ENCODE measurements at places on chromosomes 12 and 14.

DNA sequence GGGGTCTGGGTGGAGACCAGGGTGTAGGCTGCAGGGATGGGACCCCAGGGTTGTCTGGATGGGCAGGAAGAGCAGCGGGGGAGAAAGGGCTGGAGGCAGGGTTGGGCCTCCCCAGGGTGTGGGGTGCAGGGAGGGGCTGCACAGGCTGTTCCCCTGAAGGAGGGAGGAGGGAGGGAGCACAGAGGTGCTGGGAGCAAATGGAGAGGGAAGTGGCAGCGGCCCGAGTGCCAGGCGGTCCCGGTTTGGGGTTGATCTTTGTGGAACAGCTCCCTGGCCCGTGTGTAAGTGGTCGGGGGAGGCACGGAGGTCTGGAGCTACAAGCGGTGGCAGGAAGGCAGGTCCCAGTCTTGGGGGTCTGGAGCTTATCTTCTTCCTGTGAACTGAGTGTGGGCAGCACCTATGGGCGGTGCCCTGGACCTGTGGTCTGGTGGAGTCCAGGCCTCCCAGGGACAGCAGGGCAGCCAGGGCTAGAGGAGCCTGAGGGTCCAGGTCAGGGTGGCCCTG, 391.6 kb downstream of the TMEM121 start:
- no peak for DNase-seq

DNA sequence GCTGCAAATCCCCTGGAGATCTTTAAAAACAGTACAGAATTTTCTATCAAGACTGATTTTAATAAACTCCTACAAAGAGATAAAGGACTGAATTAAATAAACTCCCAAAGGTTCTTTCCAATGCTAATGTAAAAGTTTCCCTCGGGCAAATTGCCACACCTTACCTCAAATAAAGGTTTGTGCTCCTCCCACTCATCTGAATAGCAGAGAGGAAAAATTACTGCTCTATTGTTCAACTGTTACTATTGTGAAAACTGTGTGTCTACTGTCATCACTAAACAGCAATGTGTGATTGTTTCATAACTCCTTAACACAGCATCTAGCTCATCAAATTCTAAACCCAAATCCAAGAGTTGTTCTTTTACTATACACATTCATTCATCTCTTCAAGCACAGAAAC, 3.2 kb downstream of the SPTLC2 start:
- no peak for DNase-seq

DNA sequence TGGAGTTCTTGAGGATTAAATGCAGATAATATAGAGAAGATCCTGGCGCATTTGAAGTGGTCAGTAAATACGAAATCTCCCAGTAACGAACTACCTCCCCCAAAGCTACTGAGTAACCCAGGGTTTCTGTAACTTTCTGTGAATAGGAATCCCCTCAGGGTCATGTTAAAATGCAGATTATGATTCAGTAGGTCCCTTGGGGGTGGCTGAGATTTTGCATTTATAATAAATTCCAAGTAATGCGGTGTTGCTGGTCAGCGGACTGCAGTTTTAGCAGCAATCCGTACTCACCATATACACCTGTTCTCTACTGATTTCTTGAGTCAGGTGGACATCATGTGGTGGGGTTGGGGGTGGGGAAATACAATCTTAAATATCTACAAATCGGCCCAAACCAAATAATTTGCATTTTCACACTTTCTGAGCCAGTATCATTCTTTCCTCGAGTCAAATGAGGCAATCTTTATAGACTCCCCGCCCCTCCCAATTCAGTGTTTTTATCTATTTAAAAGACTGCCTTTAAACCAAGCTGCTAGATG, 868 bp downstream of the SPATA7 start:
- no peak for DNase-seq

- DNase-seq: no peak
Measured at GRCh38 chr14:29301571-29301970, 535.0 kb downstream of the FOXG1 start.

DNA sequence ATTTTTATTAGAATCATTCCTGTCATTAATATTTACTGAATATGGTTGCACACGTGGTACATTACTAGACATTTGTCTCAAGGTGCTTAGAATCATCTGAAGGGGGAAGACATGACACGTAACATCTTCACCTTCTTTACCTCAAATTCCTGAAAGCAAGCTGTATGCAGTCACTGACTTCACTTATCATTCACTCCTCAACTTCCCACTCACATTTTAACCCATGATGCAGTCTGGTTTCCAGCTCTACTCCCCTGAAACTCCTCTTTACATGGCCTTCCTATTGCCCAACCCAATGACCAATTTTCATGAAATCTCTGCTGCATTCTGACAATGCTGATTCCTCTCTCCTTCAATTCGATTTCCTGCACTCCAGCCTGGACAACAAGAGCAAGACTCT, 5.8 kb upstream of the PSMC6 start:
- DNase-seq: no peak

DNA sequence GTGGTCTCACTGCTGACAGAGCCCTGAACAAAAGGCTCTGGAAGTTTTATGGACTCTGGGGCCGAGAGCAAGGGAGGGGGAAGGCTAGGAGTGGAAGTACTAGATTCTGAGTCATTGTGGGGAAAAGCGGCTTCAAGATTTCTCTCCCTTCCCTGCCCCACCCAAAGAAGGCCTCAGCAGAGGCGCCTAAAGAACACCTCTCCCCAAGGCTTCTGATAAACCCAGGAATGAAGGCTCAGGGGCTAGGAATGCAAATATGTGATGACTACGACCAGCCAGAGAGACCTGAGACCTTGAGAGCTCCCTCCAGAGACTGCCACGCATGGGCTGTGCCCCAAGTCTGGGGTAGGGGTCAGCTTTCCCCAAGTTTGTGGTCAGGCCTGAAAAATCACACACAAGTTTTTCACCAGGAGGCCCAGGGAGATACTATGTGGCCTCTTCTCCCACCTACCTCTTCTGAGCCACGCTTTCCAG, 130.7 kb upstream of the HIF1A start:
- no peak for DNase-seq

DNA sequence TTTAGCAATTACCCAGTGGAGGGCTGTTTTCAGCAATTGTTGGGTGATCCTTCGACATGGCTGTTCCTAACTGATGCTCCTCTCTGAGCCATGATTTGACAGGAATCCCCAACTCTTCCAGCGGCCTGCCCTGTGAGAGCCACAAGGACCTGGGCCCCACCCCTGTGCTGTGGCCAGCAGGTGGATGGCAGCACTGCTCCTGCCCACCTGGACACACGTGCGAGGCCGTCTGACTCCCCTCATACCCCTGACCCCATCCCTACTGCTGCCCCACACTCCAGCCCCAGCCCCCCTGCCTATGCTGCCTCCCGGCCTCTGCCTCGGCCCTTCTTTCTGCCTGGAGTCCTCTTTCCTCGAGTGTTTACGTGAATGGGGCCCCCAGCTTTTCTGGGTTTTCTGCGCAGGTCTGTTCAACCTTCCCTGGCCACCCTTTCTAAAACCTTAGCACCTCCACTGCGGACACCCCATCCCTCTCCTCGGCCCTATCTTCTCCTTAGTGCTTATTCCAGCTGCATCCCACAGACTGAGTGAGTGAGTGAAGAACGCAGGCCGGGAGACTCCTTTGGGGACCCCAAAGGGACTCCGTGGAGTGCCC, 111.4 kb downstream of the DICER1 start:
- DNase-seq: no peak

- DNase-seq: no peak
Measured at GRCh38 chr14:75258079-75258802, 20.4 kb upstream of the FOS start.

DNA sequence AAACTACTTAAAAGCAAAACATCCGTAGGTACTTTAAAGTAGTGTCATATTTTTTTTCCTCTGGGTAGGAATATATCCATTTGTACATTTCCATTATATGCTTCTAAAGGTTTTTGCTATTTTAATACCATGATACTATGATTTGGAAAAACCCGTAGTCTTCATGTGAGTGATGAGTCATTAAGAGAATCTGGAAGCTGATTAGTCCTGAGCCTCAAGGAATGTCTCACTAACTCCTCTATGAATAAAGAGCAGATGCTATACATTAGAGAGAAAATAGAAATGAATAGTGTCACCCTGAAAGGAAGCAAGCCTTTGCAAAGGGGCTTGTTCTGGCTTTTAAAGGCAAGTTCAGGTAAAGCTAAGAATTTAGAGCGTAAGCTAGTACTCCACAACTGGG, 432.1 kb downstream of the CCDC91 start:
- DNase-seq: no peak

DNA sequence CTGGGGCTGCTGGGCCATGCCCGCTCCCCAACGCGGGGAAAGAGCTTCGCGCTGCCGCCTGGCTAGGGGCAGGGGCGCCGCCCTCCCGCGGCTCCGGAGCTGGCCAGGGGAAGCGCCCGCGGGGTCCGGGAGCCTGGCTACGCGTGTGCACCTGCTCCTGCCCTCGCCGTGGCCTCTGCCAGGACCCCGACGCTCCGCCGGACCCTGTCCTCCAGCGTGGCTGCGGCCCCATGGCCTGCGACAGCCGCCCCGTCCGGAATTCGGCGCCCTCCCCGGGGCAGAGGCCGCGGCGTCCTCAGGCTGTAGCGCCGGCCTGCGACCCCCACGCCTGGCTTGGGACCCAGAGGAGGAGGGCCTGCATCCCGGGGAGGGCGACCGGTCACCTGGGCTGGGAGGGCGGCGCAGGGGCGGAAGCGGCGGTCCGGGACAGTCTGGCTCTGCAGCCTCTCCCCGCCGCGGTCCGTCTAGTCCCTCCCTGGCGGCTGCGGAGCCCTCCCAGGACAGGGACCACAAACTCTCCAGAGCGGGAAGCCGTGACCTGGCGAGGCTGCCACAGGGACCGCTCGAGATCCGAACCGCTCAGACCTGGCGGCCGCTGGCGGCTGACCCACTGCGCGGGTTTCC, 85.6 kb downstream of the ALG10 start:
- no peak for DNase-seq

DNA sequence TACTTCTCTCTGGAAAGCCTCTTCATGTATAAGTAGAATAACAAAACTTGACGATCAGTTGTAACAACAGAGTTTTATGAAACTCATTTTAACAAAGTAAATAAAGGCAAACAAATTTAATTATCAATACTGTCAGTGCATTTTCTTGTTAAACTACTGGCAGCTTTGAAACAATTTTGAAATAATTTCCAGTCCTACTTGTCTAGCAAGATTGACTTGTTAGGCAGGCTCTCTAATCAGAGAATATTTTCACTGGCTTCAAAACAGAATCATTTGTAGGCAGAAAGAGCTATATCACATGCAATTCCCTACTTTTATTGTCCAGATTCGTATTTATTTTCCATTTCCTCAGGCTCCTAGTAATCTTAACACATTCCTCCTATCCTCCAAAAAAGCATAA, 45.9 kb upstream of the SLC6A13 start:
- no peak for DNase-seq

DNA sequence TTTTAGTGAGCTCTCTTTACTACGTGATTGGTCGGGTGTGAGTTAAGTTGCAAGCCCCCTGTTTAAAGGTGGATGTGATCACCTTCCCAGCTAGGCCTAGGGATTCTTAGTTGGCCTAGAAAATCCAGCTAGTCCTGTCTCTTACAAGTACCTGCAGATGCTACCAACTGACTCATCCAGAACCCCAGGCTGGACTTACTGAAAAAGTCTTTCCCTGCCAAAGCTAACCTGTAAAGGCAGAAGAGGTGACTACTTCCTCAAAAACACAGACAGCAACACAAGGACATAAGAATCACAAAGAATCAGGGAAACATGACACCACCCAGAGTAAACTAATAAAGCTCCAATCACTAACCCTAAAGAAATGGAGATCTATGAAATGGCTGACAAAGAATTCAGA, 39.1 kb upstream of the HIGD1C start:
- no peak for DNase-seq

DNA sequence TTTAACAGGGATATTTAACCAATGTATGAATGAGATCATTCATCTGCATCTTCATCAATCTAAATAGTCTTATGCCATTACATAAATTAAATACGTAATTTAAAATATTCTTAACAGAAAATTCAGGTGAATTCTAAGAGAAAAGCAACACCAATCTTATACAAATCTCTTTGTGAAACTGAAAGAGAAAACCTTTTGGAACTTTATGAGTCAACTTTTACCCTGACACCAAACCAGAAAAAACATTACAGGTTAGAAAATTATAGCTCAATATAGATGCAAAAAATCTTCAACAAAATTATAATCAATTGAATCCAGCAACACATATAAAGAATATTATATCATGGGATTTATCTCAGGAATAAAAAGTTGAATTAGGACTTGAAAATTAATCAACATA, 3.4 kb downstream of the GLIPR1L1 start:
- DNase-seq: no peak

GRCh38 chr14:81516986-81517797, 16.5 kb downstream of the SEL1L start:
- DNase-seq: no peak

DNA sequence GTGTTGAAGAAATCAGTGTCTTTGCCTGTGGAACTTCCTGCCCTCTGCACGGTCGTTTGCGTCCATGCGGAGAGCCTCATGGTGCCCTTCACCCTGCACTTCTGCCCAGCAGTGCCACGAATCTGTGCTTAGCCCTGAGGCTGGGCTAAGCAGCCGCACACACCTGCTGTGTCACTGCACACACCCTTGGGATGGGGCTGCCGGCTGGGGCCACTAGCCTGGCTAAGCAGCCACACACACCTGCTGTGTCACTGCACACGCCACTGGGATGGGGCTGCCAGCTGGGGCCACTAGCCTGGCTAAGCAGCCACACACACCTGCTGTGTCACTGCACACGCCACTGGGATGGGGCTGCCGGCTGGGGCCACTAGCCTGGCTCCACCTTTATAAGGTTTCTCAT, 188.5 kb downstream of the KIF26A start:
- DNase-seq: peak; percentile 40

DNA sequence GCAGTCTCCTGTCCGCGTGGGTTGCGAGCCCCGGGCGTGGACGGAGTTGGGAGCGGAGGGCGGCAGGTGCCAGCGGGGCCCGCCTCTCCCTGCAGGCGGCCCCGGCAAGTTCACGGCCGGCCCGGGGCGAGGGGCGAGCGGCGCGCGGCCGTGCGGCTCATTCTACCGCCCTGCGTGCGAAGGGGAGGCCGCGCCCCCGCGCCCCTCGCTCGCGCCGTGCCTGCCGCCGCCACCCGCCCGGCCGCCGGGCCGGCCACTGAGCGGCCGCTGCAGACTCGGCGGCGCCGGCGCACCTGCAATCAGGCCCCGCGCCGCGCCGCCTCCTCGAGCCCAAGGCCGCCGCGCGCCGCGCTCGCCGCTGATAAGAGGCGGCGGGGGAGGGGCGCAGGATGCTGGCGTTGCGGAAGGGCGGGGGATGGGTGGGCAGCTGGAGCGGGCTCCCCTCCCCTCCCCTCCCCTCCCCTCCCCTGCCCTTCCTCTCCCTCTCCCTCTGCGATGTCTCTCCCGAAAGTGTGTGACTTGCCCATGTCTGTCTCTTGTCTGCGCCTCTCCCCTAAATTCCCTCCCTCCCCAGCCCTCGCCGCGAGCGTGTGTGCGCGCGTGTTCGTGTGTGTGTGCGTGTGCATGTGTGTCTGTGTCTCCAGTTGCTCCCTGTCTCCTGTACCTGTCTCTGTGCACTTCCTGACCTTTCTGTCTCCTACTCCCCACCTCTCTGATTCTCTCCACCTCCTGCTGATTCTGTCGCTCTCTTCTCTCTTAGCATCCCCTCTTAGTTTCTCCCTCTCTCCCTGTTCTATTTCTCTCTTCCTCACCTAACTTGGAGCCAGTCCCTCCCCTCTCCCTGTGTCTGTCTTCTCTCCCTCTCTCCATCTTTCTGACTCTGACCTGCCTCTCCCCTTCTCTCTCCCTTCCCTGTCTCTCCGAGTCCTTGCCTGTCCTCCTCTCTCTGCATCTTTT, 768.1 kb upstream of the TBX3 start:
- peak; percentile 71 for DNase-seq
